Prostate gland (tissue), 2 donors: ENCODE measurements at places on chromosomes 6 and 20. TPM values are rescaled to one million over a fixed set of nuclear protein-coding genes. Genes with fewer than 3 reads are reported as not detected.

Gene BTNL2
- total RNA-seq = not detected

Gene PTPRT
- total RNA-seq = 3.5 TPM

DNA sequence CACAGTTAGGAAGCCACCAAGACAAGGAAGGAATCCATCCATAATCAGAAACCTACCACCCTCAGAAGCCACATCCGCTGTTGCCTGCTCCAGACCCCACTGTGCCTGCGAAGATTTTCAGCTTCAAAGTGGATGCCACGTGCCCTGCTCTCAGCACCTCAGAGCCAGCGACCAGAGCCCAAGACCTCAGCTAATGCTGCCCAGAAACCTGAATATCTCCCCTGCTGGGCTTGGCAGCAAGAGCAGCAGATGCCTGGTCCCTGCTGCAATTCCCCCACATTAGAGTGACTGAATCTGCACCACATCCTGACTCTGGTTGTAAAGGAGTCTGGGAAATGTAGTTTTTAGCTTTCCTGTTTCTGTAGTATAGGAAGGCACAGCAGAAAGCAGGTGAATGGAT, 10.7 kb upstream of the ULBP3 start:
- peaks cover 2% of the 10 kb centered on the region for H3K27me3 ChIP-seq
- no peak overlapping the region for H3K27ac ChIP-seq
- H3K4me3 ChIP-seq = no peak overlapping the region
- no peaks in the 10 kb centered on the region for H3K4me1 ChIP-seq

- H3K27ac ChIP-seq = no peak overlapping the region
- H3K27me3 ChIP-seq = no peaks in the 10 kb centered on the region
Observed at GRCh38 chr6:170129691-170130171, 161.1 kb downstream of the DLL1 start.

DNA sequence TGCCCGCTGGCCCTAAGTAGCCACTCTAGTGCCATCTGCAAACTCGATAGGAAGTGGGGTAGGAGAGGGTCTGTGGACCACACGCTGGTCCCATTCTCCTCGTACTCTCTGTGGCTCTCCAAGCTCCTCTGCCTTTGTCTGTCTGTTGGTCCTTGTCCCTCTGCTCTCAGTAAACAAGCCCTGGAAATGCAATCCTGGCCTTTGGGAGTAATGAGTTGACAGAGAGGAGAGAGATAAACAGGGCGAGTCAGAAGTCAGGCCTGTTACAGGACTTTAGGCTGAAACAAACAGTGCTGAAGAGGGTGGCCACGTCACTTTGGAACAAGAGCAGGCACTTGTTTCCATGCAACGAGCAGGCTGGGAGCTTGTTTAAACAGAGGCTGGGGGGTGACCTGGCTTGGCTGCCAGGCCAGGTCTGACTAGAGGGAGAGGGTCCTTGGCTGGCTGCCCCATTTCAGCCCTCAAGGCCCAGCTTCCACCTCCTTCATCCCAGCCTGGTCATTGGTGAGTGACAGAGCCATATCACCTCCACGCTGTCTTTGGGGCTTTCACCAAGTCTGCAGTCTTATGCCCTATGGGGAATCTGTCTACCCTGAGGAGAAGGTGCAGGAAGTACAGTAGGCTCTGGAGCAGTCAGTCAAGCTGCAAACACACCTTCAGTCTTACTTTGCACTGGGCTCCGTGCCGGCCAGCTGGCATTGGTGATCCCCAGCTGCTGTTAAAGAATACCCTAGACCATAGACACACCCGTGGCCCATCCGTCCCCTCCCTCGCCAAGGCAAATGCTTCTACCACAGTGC, 22.6 kb downstream of the FOXP4 start:
- H3K4me1 ChIP-seq = peaks cover 27% of the 10 kb centered on the region
- no peaks in the 10 kb centered on the region for H3K36me3 ChIP-seq
- H3K27ac ChIP-seq = peak overlapping the region; percentile 74

DNA sequence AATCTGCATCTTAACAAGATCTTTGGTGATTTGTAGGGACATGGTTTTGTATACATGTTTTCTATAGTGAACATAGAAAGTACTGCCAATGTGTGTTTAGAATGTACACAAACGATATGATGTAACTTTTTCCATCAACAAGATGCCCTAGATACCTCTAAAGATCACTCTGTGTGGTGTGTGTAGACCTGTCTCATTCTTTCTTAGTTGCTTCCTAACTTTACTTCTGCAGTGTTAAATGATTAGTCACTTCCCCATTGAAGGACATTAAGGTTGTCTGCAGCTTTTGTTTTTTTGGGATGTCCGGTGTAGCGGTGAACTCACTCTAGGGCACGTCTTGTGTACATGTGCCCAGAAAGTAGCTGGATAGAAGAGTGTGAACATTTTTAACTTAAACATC, 35.9 kb downstream of the CDYL start:
- H3K4me3 ChIP-seq = no peak overlapping the region
- H3K36me3 ChIP-seq = no peaks in the 10 kb centered on the region
- no peaks in the 10 kb centered on the region for H3K27me3 ChIP-seq
- H3K27ac ChIP-seq = no peak overlapping the region

DNA sequence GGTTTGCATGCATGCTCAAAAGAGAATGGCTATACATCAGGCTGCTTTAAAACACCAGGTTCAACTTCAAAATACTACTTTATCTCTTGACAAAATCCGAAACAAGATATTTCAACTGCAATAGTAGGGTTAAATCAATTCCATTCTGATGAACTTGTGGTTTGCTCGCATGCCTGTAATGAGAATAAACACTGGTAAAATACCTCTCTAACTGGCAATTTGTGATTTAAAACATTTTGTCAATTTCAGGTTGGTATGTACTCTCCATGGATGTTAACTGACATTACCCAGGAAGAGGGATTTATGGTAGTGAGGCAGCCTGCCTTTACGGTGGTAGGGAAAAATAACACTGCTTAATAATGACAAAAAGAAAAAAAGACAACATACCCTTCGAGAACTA, 74.4 kb downstream of the MBOAT1 start:
- no peaks in the 10 kb centered on the region for H3K27me3 ChIP-seq
- no peaks in the 10 kb centered on the region for H3K36me3 ChIP-seq
- no peak for DNase-seq
- no peak overlapping the region for H3K4me3 ChIP-seq
- H3K4me1 ChIP-seq = no peaks in the 10 kb centered on the region
- no peak overlapping the region for H3K27ac ChIP-seq

GRCh38 chr6:30887901-30888815, 3.8 kb downstream of the DDR1 start:
- H3K27ac ChIP-seq = no peak overlapping the region
- peaks cover 6% of the 10 kb centered on the region for H3K4me1 ChIP-seq
- H3K27me3 ChIP-seq = no peaks in the 10 kb centered on the region
- no peak for DNase-seq
- no peak overlapping the region for H3K4me3 ChIP-seq
- no peaks in the 10 kb centered on the region for H3K36me3 ChIP-seq

- no peaks in the 10 kb centered on the region for H3K36me3 ChIP-seq
- DNase-seq = no peak
- H3K27me3 ChIP-seq = no peaks in the 10 kb centered on the region
- H3K4me3 ChIP-seq = no peak overlapping the region
- H3K4me1 ChIP-seq = no peaks in the 10 kb centered on the region
Observed at GRCh38 chr6:41970436-41970846, 28.8 kb upstream of the CCND3 start.

GRCh38 chr6:36999061-36999750, 6.2 kb upstream of the FGD2 start:
- no peaks in the 10 kb centered on the region for H3K4me1 ChIP-seq
- H3K27ac ChIP-seq = peak overlapping the region; percentile 74
- no peaks in the 10 kb centered on the region for H3K36me3 ChIP-seq
- DNase-seq = no peak
- no peak overlapping the region for H3K4me3 ChIP-seq
